Activated CD4-positive, alpha-beta memory T cell treated with anti-CD3 and anti-CD28 coated beads for 36 hours (primary cell): ENCODE measurements at places on chromosomes 7 and 10.

GRCh38 chr7:32061346-32061745 is 8.9 kb downstream of the PDE1C start:
- no peak for DNase-seq

GRCh38 chr10:125087191-125087896 is 73.0 kb downstream of the CTBP2 start:
- DNase-seq, result no peak

DNA sequence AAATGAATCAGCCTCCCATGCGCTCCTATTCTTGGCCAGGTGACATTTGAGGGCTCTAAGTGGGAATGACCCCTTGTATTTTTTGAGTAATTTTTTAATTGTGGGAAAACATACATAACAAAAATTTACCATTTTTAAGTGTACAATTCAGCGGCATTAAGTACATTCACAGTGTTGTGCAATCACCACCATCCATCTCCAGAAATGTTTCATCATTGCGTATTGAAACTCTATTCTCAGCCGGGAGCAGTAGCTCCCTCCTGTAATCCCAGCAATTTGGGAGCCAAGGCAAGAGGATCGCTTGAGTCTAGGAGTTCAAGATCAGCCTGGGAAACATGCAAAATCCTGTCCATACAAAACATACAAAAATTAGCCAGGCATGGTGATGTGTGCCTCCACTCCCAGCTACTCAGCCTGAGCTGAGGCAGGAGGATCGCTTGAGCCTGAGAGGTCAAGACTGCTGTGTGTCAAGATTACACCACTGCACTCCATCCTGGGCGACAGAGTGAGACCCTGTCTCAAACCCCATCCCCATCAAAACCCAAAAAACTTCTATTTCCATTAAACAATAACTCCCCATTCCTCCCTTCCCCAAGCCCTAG is 2.5 kb downstream of the ANTXRL start:
- peak; percentile 4 for DNase-seq

- DNase-seq, result no peak
These were observed 1066.1 kb upstream of the SORCS1 start for GRCh38 chr10:108230478-108231170.

DNA sequence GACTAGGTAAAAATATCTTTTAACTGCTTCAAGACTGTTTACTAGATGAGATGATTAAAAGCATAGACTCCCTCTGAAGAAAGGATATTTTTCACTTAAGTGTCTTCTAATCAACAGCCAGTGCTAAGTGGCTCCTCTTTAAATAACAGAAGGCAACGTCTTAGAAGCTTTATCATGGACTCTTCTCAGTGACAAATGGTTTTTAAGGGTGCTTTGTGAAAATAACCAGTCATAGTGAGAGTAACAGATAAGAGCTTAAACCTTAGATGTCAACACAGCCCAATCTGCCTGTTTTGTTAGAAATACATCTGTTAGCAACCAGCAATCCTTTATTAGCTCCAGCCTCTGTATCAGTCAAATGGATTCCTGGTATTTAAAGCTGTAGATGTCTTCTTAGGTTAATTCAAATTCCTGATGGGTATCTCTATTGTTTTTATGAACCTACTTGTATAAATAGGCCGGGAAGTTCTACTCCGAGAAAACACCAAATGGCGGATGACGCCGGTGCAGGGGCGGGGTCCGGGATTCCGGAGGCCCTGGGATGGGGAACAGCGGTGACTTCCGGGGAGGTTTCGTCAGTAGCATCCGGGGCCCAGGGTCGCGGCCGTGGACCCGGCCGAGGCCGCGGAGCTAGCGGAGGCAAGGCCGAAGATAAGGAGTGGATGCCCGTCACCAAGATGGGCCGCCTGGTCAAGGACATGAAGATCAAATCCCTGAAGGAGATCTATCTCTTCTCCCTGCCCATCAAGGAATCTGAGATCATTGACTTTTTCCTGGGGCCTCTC is 285.4 kb downstream of the GPR37 start:
- DNase-seq, result no peak

DNA sequence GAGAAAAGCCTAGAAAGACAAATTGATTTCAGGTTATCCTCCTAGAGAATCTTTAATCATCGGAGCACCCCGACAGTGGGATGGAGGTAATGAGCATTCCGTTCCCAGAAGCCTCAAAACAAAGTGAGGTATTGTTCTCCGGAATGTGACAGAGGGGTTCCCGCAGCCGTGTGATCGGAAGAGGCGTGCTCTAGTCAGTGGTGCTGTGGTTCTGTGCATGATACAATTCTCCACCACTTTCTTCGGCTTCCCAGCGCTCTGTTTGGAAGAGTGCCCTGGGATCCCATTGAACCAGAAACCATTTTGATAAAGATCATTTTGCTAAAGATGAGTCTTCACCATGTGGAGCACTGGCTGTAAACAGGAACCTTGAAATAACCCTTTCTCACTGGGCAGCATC is 434.6 kb downstream of the PAXIP1 start:
- no peak for DNase-seq

DNA sequence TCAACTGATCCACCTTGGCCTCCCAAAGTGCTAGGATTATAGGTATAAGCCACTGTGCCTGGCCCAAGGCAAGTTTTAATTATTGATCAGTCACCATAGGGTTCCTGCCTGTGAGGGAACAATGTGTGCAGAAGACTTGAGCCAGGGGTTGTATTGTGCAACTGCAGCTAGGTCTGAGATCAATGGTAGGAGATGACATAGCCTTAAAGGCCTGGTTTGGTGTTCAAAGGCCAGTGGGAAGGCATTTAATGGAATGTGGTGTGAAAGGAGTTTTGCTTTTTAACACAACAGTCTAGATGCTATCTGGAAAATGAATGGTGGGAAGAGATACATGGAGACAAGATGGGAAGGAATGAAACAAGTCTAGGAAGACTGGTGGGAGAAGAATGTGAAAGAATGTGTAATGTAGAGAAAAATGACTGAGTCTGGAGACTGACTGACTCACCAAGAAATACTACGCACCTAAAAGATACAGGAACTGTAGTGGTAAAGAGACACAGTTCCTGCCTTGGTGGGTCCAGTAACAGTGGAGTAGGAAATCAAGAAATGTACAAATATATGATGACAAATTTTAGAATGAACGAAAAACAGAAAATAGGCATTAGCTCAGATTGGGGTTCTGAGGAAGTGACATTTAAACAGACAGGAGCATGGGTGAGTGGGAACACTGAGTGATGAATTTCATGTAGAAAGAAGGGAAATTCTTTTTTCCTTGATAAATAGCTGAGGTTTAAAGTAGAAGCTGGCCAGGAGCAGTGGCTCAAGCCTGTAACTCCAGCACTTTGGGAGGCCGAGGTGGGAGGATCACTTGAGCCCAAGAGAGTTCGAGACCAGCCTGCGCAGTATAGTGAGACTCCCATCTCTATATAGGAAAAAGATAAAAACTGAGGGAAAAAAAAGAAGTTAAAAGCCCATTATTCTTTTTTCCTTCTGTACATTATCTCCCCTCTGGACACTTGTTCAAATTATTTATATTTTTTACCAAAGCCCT is 9.4 kb downstream of the HNRNPF start:
- DNase-seq, result peak; percentile 44

DNA sequence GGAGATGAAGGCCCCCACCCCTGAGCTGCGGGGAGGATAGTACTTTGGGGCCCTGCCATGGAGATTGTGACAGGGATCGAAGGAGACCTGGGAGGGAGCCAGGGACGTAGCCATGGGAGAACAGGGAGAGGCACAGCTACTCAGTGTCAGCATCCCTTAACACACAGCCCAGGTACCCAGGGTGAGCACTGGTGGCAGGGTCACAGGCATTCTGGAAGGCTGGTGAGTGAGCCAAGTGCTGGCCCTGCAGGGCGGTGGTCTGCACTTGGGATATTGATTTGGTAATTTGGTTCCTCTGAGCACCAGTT is 39.8 kb downstream of the VWA2 start:
- DNase-seq, result no peak

DNA sequence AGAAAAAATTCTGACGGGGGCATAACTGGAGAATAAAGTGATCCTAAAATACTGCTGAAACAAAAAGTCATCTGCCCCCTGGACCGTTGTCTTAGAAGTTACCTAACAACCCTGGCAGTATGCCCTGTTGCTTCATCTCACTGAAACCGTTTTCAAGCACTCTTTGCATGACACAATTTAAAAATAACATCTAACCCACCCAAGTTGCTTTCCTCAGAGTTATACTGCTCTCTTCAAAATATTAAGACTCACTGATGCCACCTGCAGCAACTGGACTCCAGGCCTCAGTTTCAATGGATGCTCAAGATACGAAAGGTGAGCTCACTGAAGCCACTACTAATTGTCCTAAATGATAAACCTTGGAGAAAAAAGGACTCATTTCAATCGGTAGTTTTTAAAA is 57.4 kb downstream of the CDK6 start:
- no peak for DNase-seq

GRCh38 chr10:105075031-105075430 is 433.9 kb downstream of the SORCS3 start:
- no peak for DNase-seq

GRCh38 chr10:33681595-33681994 is 347.1 kb upstream of the NRP1 start:
- no peak for DNase-seq

- DNase-seq, result no peak
These were observed 1006.6 kb upstream of the LRRN3 start for GRCh38 chr7:110084181-110084807.

DNA sequence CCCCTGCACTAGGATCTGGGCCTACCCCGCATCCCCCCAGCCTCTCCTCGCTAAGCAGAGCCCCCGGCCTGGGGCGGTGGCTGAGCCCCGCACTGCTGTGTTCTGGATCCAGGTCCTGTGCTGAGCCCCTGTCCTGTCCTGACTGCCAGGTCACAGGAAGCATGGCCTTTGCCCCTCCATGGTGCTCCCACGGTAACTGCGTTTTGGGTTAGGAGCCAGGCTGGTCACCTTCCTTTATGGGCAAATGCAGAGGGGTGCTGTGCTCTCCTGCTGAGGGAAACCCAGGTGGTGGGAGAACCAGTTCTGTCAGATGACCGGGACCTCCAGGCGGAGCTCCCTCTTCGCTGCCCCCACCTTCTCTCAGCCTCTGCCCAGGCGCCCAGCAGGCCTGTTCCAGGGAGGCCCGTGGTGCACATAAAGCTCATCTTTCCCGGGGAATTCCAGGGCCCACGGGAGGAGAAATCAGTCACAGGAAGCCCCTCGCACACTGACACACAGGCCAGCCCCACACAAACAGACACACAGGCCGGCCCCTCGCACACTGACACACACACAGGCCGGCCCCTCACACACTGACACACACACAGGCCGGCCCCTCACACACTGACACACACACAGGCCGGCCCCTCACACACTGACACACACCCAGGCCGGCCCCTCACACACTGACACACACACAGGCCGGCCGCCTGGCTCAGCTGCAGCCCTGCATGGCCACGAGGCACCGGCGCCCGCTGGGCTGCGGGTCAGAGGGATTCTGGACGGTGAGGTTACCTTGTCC is 75.6 kb downstream of the CFAP46 start:
- DNase-seq, result no peak

DNA sequence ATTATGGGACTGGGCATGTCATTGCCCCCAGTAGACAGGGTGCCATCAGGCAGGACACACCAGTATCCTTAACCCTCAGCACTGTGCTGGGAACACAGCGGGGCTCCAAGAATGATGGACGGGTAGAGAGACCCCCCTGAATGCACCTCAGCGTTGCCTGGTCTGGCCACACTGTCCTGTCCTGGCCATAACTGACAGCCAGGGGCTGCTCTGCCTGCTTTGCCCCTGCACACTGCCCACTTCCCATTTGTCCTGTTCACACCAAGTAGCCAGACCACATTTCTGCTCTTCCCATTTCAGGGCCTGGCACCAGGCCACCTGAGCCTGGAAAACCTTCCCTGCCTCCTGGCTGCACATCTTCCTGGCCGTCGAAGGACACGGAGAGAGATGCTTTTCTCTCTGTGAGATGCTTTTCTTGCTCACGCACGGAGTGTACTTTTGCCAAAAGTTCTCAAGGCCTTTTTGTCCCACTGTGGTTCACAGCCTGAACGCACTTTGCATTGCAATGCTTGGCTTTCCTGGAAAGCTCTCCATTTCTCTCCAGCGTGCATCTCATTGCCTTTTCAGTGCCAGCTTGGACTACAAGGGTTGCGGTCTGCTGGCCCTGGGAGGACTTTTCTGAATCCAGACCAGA is 131.0 kb upstream of the EEPD1 start:
- no peak for DNase-seq

DNA sequence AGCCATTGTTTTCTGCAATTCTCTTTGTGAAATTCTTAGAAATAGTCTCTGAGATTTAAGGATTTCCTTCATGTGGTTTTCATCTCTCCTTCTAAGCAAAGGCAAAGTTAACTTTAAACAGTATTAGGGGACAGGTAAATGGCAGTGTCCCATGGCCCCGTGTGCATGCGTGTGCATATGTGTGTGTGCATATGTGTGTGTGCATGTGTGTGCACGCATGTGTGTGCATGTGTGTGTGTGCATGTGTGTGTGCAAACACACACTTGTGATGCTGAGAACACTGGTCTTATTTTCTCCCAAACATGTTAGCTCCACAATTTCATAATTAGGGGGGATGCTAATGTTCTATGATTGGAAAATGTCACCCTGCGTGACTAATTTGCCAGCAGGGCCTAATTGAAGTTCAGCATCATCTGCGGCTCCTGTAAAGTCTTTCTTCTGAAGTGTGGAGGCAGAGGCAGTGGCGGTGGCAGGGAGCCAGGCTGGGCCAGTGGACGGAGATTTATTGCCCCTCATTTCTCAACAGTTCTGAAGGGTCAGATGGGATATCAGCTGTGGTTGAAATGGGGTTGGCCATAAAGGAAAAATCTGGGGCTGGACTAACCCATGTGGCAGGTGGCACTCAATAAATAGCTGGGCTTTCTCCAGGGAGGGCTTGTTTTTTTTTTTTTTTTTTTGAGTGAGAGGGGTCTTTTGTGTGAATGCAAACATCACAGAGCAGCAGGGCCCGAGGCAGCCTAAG is 289.3 kb upstream of the PODXL start:
- DNase-seq, result no peak

- DNase-seq, result no peak
These were observed 67.0 kb downstream of the DNAJB6 start for GRCh38 chr7:157403646-157404401.

GRCh38 chr7:18496341-18496700 is 772 bp downstream of the HDAC9 start:
- DNase-seq, result no peak

- no peak for DNase-seq
These were observed 113.8 kb upstream of the ADO start for GRCh38 chr10:62690703-62691102.

- no peak for DNase-seq
These were observed 72.9 kb downstream of the ZNF783 start for GRCh38 chr7:149334930-149335329.

DNA sequence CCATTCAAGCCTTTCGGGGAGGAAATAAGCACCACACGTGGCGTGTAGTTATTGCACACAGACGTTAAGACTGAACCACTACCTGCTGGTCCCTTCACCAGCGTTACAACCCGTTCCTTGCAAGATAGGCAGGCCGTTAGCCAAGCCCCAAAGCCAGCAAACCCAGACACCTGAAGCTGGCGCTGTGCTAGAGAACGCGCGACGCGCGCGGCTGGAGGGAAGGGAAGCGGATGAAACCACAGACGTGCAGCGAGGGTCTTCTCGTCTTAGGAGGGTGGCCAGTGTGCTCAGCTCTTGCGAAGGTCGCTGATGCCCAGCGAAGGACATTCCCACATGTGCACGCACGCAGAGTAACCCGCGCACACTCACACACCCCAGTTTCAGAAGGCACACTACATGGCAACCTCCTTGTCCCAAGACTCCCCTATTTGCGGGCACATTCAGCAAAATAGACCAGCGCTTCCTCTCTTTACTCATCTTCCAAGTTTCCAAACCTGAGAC is 980 bp downstream of the TMEM26 start:
- no peak for DNase-seq
